RWPE2 (cell line): ENCODE measurements at places on chromosomes 2 and 18.

DNA sequence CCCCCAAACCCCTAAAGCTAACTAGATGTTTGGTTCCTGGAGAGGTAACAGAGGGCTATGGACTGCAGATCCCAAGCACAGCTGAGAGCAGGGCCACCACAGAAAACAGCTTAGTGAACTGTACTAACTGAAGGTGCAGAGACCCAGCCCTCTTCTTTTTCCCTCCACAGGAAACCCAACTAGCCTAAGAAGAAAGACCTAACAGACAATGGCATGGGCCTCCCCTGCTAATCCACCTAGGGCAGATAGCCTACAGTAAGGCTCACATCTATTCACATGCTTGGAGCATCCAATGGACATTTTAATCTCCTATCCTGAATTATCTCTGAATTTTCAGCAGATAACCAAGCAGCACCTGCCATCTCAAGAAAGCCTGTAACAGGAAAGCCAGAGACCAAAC lies 8.8 kb upstream of the FECH start:
- no peak for DNase-seq

GRCh38 chr2:19635951-19636510 lies 265.8 kb downstream of the TTC32 start:
- no peak for DNase-seq

GRCh38 chr18:45802814-45803492 lies 22.5 kb upstream of the SIGLEC15 start:
- DNase-seq, result peak; percentile 85

- no peak for DNase-seq
These were observed at the start of gene CASP10 for GRCh38 chr2:201182650-201183364. TSS of gene CASP10 (plus strand) at chr2:201183141. CDS start at chr2:201185778, 2,637 bp downstream.

DNA sequence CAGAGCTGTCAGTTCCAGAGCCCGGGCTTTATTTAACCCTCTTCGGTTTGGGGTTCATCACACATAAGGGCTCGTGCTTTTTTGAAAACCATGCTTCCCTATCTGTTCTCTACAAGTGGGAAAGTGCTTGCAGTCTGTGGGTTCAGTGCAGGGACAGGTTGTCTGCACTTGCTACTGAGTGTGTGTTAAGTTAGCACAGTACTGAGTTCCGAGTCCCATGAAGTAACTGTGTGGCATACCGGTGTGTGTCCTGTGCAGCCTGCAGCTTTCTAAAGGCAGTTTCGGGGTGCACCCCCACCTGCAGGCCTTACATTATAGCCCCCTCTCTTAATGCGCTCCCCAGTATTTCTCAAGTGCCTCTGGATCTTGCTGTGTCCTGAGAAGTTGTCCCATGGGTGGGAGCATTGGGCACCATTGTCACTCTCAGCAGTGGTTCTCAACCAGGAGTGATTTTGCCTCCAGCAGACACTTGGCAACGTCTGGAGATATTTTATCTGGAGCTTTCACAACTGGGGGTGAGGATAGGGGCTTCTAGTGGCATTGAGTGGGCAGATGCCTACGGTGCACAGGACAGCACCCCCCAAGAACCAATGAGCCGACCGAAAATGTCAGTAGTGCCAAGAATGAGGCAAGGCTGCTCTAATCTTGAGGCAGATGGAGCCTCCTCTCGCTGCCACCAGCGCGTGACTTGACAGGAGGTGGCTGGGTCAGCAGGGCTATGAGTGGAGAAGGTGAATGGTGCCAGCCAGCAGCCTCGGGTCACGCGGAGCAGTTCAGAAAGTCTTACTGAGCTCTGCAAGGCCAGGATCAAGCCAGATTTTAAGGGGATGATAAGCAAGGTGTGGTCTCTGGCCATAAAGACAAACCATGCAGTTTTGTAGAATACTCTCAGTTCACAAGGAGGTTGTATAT lies 152.2 kb downstream of the SMAD7 start:
- peak; percentile 30 for DNase-seq

- DNase-seq, result no peak
These were observed 113.0 kb downstream of the CRIM1 start for GRCh38 chr2:36468463-36469105.

GRCh38 chr2:58635801-58636375 lies 394.8 kb upstream of the FANCL start:
- no peak for DNase-seq

GRCh38 chr2:240154606-240155005 lies 14.1 kb upstream of the OTOS start:
- peak; percentile 32 for DNase-seq

DNA sequence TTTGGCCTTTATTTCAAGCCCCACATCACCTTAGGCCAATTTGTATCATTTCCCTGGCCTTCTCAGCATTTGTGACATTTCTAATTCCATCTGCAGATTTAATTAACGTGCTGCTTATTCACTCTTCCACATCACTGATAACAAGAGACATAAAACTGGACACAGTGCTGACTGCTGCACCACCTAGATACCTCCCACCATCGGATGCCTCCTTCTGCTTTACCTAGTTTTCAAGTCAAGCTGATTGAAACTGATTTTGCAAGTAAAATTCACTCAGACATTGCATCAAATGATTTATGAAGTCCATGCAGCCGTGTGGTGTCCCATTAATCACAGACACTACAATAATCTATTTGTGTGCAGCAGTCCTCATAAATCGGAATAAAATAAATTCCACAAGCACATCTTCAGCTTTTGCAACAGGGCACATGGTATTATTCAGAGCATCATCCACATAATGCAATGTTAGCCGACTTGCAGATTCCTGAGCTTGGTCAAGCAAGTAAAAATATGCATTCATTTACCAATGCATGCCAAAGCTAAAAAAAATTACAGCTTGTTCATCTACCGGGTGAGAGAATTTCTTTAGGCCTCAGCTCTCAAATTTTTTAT lies 15.9 kb upstream of the CRIM1 start:
- DNase-seq, result no peak

GRCh38 chr2:54909001-54909400 lies 141.2 kb downstream of the RTN4 start:
- no peak for DNase-seq

GRCh38 chr18:12595571-12596255 lies 62.2 kb downstream of the SPIRE1 start:
- no peak for DNase-seq

DNA sequence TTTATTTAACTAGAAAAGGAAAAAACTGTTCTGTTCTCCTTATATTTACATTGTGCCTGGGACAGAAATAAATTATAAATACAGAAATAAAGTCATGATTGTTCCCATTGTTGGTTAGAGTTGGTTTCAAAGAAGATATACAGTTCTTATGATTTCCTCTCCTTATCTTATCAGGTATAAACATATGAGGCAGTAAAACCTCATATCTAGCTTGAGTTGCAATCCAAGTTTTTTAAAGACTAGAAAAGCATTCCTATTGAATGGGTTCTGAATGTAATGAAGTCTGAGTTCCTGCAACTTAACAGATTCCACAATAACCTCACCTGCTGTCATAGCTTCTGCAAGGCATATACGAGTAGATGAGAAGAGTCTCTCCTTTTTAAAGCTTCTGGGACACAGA lies 114.7 kb upstream of the CAVIN2 start:
- no peak for DNase-seq

- DNase-seq, result no peak
These were observed 270.9 kb upstream of the TCF4 start for GRCh38 chr18:55858661-55859515.

DNA sequence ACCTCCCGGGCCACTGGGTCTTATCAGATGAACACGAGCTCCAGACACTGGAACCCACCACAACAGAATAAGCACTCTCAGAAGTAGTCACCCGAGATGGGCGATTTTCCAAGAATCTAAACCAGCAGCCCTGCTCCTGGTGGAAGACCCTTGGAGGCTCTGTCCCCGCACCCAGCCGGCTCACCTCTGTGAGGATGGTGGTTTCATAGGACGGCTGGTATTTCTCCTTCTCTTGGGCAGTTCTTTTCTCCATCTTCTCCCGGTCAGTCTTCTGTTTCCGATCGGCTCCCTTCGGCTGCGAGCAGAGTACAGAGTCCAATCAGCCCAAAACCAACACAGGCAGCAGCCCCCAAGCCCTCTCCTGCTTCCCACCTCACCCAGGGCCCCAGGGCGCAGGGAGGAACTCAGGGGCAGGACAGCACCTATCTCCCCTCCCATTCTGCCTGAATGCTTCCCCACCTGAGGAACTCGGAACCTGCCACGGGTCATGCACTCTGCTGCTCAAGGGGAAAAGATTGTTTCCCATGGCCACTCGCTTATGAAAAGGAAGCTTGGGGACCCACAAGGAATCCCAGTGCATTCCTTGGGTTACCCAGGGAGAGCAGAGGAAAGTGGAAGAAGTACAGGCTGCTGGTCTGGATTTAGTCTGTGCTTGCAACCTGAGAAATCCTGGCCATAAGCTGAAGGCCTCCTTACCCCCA lies 42.7 kb downstream of the TFCP2L1 start:
- DNase-seq, result peak; percentile 29

GRCh38 chr18:49247781-49248180 lies 212.7 kb downstream of the DYM start:
- no peak for DNase-seq

- DNase-seq, result no peak
These were observed 62.0 kb downstream of the MTCL1 start for GRCh38 chr18:8767340-8767739.

- no peak for DNase-seq
These were observed 31.7 kb downstream of the CABLES1 start for GRCh38 chr18:23166891-23167541.

DNA sequence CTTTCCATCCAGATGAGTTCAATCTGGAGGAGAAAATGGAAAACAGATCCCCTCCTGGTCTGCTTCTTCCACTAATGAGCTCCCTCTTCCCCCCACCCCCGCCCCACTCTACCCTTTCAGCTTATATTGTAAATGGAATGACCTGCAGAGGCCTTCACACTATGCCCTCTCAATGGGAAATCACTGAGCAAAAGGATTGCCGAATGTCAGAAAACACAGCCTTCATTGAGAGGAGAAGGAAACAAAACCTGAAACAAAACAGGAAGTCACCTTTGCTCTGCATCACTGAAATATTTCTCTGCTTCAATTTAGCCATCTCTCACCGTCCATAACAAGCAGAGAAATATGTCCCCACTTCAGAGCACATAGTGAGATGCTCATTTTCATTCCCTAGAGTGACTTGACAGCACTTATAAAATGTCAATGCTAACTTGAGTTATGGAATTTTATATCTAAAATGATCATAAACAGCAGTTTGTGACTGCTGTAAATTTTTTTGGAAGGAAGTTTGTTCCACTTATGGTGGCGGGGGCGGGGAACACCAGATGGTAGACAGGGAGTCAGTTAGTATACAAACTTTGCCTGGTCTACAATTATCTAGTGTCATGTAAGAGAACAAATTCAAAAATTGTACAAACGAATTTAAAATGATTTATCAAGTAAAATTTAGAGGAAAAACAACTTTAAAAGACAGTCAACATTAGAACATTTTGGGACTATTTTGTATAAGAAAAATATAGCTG lies 1.8 kb upstream of the FRZB start:
- no peak for DNase-seq

- DNase-seq, result no peak
These were observed 126.4 kb downstream of the TXNL1 start for GRCh38 chr18:56511996-56512395.
